ENCODE measurements at places on chromosomes 1 and 21. TPM values are rescaled to one million over a fixed set of nuclear protein-coding genes. Genes with fewer than 3 reads are reported as not detected.

DNA sequence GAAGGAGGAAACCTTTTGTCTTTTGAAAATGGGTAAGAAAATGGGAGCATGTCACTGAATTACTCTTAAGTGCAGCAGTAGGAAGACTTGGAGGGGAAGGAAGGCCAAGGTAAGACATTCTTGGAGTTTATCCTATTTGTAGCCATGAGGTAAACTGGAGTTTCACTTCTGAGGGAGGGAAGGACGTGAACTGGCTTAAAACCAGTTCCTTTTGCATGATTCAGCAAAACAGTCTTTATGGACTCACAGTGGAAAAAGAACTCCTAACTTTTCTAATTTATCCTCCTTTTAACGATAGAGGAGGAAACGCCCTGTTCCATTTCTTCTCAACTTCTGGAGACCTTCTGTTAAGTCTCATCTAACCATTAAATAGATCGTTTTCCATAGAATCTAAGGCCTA lies 2.5 kb downstream of the PRDX6 start:
- H3K4me3 ChIP-seq, result peak overlapping the region; percentile 93
- peaks cover 53% of the 10 kb centered on the region for H3K4me1 ChIP-seq
- H3K36me3 ChIP-seq, result peaks cover 48% of the 10 kb centered on the region

DNA sequence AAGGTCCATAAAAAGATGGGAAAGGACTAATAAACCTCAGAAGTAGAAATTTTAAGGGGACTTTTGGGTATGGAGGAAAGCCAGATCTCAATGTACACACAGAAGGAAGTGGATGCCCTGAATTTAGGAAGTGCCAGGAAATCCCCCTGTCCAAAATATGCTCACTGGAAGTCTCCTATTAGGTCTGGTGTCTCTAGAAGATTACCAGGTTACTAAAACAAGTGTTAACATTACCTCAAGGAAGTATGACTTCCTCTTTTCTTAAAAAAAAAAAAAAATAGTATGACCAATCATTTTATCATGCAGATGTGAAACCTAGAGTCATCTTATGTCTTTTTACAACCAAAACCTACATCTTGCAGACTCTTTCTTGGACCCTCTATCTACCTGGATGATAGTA lies 30.7 kb downstream of the CD58 start:
- no peak overlapping the region for H3K27ac ChIP-seq
- peaks cover 51% of the 10 kb centered on the region for H3K4me1 ChIP-seq
- no peak overlapping the region for H3K4me3 ChIP-seq
- H3K36me3 ChIP-seq, result peaks cover 35% of the 10 kb centered on the region

Gene AMY1A
- total RNA-seq, result not detected

Gene CCDC30
- total RNA-seq, result 0.68 TPM

DNA sequence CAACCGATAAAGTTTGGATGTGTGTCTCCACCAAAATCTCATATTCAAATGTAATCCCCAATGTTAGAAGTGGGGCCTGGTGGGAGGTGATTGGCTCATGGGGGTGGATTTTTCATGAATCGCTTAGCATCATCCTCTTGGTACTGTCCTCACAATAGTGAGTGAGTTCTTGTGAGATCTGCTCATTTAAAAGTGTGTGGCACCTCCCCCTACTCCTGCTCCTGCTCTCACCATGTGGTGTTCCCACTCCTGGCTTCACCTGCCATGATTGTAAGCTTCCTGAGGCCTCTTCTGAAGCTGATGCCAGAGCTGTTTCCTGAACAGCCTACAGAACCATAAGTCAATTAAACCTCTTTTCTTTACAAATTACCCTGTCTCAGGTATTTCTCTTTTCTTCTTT lies 28.2 kb upstream of the PRDX6 start:
- no peak for DNase-seq
- no peak overlapping the region for H3K4me3 ChIP-seq
- peaks cover 33% of the 10 kb centered on the region for H3K4me1 ChIP-seq

DNA sequence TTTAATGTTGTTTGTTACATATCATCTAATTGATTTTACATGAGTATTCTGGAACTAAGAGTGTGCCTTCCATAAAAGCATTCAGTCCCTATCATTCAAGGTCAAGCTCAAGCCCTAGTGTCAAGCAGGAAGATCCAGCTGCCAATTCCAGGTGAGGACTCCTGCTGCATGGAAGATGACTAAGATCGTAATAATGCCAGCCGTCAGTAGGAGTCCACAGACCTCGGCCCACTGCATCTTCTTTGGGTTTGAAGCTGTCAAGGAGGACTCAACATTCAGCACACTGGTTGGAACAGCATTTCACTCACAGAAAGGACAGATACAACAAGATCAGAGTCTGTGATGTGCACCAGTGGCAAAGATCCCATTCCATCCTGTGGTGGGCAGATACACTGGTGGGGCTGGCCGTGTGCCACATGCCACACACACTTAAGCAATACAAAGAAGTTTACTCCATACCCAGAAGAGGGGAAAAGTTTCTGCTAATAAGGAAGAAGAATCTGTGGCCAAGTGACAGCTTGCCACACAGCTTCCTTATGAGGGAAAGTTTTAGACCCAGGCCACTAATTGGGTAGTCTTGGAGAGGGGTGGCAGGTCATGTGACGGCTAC lies 160.4 kb downstream of the PIK3R3 start:
- H3K4me1 ChIP-seq, result peaks cover 30% of the 10 kb centered on the region
- no peaks in the 10 kb centered on the region for H3K27me3 ChIP-seq
- no peak overlapping the region for H3K27ac ChIP-seq
- H3K4me3 ChIP-seq, result no peak overlapping the region
- no peak for DNase-seq
- peaks cover 17% of the 10 kb centered on the region for H3K36me3 ChIP-seq

Gene SERTAD4
- 3.3 TPM for total RNA-seq

DNA sequence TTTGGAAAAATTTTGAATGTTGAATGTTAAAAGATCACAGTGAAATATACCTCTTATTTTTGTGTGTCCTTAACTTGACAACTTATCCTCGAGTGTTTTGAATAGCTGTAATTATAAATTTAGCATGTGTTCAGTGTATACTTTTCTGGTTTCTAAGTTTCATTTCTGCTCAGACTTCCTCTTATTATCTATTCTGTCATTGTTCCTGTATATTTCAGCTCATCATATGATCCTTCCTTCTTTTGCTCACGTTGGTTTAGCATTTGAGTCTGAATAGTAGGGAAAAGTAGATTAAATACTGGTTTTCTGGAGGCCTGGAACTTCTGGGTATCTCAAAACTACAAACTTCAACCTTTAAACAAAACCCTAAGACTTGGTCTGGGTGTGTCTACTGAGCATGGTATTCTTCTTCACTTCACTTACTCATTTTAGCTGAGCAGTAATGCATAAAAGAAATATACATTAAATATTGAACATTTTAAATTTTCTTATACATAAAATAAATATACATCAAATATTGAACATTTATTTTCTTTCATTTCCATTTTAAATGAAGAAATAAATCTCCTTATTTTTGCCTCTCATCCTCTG lies 3.3 kb upstream of the ATP6V1G3 start:
- peaks cover 27% of the 10 kb centered on the region for H3K4me1 ChIP-seq
- DNase-seq, result no peak
- no peak overlapping the region for H3K4me3 ChIP-seq
- no peak overlapping the region for H3K27ac ChIP-seq

DNA sequence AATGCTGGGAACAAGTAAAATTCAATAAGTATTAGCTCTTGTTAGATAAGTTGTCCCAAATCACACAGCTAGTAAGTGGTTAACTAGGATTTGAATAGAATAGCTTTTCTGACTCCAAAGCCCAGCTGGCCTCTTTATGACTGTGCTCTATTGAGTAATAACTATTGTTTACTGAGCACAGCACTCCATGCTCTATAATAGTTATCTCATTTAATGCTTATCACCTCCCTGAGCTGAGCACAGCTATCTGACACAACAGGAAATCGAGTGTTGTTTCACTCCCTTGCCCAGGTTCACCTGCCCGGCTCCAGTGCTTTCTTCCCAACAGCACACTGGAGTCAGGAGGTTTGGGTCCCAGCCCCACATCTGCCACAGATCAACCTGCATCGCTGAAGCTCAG lies 38.8 kb upstream of the STMN1 start:
- H3K27me3 ChIP-seq, result peaks cover 2% of the 10 kb centered on the region
- no peak overlapping the region for H3K4me3 ChIP-seq
- no peak for DNase-seq
- no peak overlapping the region for H3K27ac ChIP-seq

DNA sequence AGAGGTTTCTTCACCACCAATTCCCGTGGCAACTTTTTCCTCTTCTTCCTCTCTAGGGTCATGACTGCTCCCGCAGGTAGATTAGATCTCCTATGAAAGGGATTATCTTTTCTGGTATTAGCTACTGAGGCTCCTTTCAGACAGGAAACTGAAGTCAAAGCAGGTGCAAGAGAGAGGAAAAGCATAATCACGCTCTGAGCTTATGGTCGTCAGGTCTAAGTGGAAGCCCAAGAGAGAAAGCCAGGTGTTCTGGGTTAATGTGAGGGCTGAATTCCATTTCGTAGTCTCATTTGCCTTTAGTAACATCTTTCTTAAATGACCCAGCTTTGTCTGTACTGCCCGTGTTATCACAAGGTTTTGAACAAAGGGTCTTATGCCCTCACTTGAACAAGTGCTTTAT lies 8.3 kb upstream of the MAP3K21 start:
- no peak overlapping the region for H3K27ac ChIP-seq
- no peak for DNase-seq
- no peak overlapping the region for H3K4me3 ChIP-seq
- peaks cover 9% of the 10 kb centered on the region for H3K27me3 ChIP-seq

GRCh38 chr1:220195701-220196100 lies 76.6 kb downstream of the RAB3GAP2 start:
- H3K4me1 ChIP-seq, result no peaks in the 10 kb centered on the region
- H3K36me3 ChIP-seq, result peaks cover 13% of the 10 kb centered on the region
- no peak overlapping the region for H3K4me3 ChIP-seq

Measured in HFFc6 (cell line).